ENCODE measurements at places on chromosomes 6 and 20.

DNA sequence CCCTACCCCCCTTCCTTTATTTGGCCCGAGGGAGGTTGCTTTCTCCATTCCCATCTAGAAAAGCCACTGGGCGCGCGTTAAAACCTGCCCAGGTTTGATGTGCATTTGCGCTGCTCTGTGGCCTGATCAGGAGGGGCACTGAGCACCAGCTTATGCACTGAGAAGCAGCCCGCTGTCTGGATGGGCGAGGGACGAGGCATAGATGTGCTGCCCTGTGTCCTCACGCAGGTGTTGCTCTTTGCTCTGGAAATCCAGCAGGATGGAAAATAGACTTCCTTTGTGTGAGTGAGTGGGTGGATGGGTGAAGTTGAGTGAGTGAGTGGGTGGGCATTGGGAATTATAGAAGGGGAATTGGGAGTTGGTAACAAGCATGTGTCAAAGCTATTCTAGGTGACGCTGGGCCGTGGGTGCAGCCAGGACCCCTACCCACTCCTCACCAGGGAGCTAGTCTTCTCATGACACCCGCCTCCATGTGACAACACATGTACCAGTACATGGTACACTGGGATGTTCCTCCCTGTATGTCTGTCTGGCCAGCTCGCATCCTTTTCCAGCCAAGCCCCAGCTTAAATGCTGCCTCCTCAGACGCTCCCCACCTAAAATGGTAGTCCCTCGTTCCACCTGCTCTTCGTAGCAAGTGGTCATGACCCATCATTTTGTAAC is 162.6 kb downstream of the DTNBP1 start:
- DNase-seq: no peak

DNA sequence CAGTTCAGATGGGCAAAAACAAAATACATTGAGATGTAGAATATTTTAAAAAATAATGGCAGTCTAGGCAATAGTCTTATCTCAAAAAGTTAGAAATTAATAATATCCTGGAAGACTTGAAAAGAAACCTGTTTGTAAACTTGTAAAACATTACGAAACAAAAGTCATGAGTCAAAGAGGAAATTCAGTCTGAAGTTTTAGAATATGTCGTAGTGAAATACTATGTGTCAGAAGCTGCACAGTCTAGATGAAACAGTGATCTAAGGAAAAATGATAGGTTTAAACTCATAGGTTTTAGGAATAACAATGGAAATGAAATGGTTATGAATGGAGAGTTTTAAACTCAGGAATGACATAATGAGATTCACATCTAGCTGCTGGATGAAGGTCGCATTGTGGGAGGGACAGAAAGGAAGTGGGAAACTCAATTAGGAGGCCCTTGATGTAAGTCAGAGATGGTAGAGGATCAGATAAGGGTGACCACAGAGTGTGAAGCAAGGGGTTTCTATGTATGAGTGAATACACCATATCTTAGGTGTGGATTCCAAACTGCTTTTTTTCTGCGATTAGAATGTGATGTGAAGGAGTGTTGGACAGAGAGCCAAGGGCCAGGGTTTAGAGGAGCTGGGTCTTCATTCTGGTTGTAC is 2.8 kb downstream of the SNRPB2 start:
- no peak for DNase-seq

DNA sequence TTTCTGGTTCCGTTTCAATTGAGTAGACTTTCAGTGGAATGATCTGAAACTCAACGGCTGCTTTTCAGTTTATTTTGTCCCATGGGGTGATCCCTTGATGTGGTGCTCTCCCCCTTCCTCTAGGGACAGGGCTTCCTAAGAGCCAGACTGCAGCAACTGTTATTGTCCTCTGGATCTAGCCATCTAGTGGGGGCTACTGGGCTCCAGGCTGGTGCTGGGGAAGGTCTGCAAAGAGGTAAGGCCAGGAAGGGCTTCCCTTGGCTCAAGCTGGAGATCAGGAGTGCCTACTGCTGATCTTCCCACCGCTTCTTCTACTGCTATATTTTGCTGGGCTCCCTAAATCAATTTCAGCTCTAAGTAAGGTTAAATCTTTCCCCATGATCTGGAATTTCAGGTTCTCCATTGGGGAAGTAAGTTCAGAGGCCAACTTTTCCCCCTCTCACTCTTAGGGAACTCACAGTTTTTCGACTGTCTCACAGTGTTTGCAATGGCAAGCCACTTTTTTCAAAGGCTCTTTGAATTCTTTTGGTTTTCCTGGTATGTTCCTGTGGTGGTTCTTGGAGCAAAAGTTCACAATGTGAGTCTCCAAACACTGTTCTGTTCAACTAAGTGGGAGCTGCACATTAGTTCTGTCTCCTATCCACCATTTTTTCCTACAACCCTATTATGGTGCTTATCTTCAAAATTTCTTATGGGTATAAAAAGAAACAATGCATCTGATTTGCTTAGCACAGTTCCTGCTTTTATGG is 286.2 kb upstream of the EXOC2 start:
- DNase-seq: no peak

- no peak for DNase-seq
Measured at GRCh38 chr20:8388707-8389106, 256.6 kb downstream of the PLCB1 start.

DNA sequence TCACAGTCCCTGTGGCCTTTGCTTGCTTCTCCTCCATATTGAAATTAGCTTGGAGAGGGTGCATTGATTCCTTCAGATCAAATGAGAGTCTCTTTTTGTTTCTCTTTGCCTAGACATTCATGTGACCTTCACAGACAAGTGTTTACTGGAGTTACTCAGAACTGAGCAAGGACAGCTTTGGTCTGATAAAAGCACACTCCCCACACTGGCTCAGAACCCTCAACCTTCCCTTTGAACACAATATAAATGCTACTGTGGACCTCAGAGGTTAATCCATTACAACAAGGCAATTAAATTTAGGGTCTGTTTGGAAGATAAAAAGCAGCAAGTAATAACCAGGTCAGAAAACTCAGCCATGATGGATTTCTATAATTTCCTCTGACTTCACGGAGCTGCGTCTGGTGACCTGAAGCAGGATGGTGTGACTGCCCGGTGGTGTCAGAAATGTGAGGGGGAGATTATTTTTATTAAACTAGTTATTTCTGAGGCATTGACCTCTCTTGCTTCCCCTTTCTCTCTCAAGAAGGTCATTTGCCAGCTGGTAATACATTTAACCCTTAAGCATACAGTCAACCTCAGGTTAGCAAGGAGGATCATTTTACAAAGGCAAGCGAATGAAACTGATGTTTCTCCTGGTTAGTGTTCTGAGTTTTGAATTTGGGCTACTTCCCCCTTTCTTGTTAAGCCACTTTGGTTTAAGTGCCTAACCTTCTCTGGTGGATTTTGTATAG is 208.2 kb downstream of the CLIC5 start:
- no peak for DNase-seq

GRCh38 chr6:28251661-28252008 is 434 bp downstream of the ZKSCAN4 start:
- peak; percentile 20 for DNase-seq

DNA sequence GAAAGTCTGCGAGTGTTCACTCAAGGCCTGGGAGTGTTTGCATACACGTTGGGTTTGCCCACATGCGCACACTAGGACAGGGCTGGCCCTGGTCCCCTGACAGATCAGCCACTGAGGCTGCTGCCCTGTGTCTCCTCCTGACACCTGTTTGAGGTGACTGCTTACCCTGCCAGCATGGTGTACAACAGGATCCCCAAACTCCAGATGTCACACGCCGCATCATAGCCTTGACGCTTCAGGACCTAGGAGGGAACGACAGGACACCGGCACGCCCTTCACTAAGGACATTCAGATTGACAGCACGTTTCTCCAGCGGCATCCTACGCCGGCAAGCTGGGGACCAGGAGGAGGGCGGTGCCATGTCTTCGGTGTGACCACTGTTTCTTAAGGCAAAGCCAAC is 37.0 kb upstream of the MPC1 start:
- DNase-seq: no peak

DNA sequence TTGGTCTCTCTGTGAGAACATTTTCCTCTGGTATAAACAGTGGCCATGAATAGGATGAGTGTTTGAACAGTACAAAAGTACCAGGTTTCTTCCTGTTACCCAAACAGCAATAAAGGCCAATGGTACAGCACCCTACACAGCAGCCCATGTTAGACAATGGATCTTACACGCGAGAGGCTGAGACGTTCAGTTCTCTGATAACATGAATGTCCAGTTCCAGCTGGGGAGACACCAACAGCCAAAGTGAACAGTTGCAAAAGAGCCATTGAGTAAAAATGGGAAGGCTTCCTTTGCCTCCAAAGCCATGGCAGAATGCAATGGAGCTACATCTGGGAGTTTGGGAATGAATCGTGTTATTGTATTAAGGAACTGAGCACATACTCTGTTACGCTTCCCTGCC is 246.8 kb upstream of the SGK1 start:
- DNase-seq: no peak

Data from activated naive CD4-positive, alpha-beta T cell (primary cell).